T-helper 1 cell (primary cell): ENCODE measurements at places on chromosomes 13 and 19.

DNA sequence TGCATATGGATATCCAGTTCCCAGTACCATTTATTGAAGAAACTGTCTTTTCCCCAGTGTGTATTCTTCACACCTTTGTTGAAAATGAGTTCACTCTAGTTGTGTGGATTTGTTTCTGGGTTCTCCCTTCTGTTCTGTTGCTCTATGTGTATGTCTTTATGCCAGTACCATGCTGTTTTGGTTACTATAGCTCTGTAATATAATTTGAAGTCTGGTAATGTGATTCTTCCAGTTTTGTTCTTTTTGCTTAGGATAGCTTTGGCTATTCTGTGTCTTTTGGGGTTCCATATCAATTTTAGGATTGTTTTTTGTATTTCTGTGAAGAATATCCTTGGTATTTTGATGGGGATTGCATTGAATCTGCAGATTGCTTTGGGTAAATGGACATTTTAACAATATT, 35.2 kb downstream of the ZNF136 start:
- no peak for DNase-seq

GRCh38 chr13:100917011-100917410, 242.4 kb upstream of the TMTC4 start:
- DNase-seq: no peak

- peak; percentile 75 for DNase-seq
These were observed 13.6 kb downstream of the CFD start for GRCh38 chr19:873084-873483.

- peak; percentile 97 for DNase-seq
These were observed 770 bp upstream of the KMT2B start for GRCh38 chr19:35716801-35717664.

GRCh38 chr19:50460161-50460765, 16.0 kb upstream of the EMC10 start:
- no peak for DNase-seq

DNA sequence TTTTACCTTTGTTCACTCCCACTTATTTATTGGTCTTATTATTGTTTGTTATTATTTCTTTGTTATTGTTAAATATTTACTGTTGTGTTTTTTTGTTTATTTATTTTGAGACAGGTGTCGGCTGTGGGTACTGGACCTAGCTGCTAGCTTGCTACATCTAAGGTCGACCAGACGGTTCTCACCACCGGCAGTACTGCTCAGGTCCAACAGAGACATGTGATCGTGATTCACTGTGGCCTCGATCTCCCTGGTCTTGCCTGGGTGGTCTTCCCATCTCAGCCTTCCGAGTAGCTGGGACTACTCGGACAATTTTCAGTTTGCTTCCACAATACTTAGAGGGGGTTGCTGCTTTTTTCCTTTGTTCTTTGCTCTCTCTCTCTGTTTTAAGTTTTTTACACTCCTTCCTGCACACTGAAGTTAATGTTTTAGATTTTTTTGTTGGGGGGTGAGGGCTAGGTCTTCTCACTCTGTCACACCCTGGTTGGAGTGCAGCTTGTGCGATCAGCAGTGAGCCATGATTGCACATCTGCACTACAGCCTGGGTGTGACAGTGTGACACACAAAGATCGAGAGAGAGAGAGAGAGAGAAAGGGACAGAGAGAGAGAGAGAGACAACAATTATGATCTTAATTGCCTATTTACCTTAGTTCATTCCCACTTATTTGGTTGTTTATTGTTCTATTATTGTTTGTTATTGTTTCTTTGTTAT, 1432.4 kb downstream of the UQCRFS1 start:
- DNase-seq: no peak

DNA sequence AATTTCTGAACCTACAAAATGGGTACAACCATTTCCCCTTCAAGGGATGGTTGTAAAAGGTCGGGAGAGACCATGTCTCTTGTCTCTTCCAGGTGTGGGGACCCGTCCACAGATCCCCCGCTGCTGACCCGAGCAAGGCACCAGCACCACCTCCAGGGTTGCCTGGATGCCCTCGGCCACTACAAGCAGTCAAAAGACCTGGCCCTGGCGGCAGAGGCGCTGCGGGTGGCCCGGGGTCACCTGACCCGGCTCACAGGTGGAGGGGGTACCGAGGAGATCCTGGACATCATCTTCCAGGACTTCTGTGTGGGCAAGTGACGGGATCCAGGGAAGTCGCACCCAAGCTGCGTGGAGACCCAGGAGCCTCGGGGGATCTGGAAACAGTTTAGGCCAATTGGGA, 4.0 kb downstream of the GTPBP3 start:
- DNase-seq: no peak

- no peak for DNase-seq
These were observed 56.4 kb upstream of the PTPRS start for GRCh38 chr19:5396963-5397362.

DNA sequence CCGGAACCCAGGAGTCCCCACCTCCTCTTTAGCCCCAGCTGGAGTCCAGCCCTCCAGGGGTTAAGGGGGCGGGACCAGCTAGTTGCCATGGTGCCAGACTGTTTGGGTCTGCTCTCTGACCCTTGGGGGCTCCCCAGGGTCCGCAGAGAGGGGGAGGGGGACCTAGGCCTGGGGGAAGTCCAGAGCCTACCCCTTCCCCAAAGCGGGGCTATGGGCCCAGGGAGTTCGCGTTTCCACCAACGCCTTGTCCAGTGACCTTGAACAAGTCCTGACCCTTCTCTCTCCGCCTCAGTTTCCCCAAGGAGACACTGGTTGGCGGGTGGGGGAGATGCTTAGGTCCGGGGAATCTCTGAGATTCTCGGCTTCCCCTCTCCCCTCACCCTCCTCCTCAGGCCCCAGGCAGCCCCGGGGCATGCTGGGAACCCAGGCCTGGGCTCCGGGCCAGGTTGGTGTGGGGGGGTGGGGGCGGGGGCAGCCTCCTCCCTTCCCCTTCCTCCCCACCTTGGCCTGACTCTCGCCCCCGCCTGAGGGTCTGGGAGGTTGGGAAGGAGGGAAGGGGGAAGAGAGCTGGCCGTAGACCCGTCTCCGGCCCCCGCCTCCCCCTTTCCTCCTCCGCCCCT, 2.6 kb upstream of the SPACA6 start:
- peak; percentile 66 for DNase-seq

GRCh38 chr19:54551950-54552912, 21.4 kb upstream of the LILRA2 start:
- no peak for DNase-seq

- no peak for DNase-seq
These were observed 46.0 kb downstream of the MICU2 start for GRCh38 chr13:21557995-21558394.

- DNase-seq: peak; percentile 55
These were observed 467 bp downstream of the LAMP1 start for GRCh38 chr13:113297370-113298042.

GRCh38 chr19:38042132-38042531, 135.1 kb downstream of the SIPA1L3 start:
- no peak for DNase-seq

GRCh38 chr19:8478598-8478997, 23.8 kb downstream of the PRAM1 start:
- no peak for DNase-seq

- peak; percentile 54 for DNase-seq
These were observed 1.7 kb downstream of the GTF3A start for GRCh38 chr13:27425918-27426630.

DNA sequence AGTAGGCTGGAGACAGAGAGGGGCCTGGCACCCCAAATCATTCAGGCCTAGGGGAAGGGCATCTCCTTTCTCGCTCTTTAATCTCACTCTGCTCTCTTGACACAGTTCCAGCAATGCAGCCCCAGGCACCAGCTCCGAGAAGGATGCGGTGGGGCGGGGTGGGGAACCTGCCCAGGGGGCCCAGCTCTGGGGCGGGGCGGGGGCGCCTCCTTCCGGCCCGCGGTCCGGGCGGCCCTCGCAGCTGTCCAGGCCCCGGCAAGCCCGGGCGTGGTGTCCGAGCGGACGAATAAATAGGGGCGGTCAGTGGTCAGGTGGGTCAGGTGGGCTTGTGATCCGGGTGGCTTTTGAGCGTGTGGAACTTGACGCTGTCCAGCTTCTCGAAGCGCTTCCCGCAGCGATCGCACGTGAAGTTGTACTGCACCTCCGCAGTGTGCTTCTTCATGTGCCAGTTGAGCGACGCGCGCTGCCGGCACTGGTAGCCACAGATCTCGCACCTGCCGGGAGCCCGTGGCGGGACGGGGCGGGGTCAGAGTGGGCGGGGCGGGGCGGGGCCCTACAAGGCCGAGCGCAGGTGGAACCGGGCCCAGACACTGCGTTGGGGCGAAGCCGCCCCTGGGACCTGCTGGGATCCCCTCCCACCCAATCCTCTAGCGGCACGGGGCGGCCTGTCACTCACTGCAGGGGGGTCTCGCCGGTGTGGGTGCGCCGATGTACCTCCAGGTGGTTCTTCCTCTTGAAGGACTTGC, 2.7 kb upstream of the ELAVL3 start:
- DNase-seq: no peak

DNA sequence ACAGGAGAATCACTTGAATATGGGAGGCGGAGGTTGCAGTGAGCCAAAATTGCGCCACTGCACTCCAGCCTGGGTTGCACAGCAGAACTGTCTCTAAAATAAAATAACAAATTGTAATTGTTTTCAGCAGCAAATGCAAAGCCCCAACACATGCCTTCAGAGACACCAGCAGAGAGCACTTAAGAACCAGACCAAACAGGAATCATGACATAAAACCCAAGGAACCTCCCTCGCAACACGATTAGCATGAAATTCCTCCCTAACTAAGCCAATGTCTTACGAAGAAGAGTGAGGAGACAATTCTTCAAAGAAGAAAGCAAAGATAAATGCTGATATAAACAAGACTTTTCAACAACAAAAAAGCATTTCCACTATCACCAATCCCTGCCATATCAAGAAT, 40.1 kb downstream of the PSPC1 start:
- no peak for DNase-seq

GRCh38 chr13:90645582-90645981, 701.9 kb upstream of the MIR17HG start:
- no peak for DNase-seq

- no peak for DNase-seq
These were observed 147.7 kb downstream of the GGACT start for GRCh38 chr13:100440751-100441425.

GRCh38 chr13:26007261-26008125, 44.3 kb downstream of the SHISA2 start:
- DNase-seq: no peak

- DNase-seq: no peak
These were observed 51.9 kb downstream of the GARRE1 start for GRCh38 chr19:34306213-34306661.

GRCh38 chr19:48639483-48640375, 2.5 kb upstream of the DBP start:
- no peak for DNase-seq

DNA sequence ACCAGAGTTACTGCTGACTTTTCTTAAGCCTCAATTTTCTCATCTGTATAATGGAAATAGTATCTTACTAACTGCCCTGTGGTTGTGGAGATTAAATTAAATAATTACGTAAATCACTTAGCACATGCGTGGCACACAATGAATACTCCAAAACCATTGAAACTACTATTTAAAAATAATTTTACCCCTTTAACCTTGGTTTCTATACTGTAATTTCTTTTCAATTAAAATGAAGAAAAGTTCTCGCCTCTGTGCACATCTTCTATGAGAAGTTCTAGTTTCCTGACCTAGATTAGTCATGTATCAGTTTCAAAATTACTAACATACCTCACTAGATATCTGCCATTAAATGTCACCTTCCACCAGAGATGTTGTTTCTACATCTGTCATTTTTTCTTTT, 5.7 kb downstream of the SLITRK1 start:
- no peak for DNase-seq

DNA sequence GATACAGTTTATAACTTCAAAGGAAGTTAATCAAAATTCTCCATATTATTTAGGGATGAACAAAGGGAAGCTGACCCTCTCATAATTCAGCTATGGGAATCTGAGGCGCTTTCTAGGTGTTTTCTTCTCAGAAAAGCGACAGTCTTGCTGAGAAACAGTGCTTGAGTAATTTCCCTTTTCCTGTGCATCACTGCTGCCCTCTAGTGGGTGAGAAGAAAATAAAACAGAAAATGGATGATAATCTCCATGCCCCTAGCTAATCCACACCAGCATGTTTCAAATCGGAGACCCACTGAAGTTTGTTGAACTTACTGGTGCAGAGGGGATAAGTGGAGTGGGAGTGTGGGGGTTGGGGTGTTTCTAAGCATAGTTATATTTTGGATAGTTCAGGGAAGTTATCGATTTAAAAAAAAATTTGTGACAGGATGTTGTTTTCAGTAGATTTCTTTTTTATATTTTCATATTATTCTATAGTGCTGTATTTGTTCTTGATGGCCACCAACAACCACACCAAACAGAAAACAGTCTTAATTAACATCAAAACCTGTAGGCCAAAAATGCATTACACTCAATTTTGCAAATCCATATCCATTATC, 21.4 kb downstream of the LCP1 start:
- no peak for DNase-seq

GRCh38 chr19:19602136-19602712, 16.3 kb downstream of the PBX4 start:
- peak; percentile 57 for DNase-seq

- no peak for DNase-seq
These were observed 543.0 kb downstream of the IRS2 start for GRCh38 chr13:109243311-109243951.

DNA sequence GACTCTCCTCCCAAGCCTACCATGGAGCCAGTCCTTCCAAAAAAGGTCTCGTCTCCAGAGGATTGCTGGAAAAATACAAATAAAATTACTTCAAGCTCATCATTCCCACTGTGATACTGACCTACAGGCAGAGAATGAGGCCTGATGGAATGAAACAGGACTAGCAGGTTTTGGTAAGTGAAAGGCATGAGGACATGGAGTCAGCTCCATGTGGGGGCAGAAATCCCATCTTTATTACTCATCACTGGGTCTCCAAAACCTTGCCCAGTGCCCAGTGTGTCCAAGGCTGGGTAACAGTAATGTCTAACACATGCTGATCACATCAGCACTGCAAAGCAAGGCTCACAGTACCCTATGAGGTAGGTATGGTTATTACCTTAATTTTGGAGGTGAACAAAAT, 235.4 kb downstream of the DNAJC15 start:
- no peak for DNase-seq

DNA sequence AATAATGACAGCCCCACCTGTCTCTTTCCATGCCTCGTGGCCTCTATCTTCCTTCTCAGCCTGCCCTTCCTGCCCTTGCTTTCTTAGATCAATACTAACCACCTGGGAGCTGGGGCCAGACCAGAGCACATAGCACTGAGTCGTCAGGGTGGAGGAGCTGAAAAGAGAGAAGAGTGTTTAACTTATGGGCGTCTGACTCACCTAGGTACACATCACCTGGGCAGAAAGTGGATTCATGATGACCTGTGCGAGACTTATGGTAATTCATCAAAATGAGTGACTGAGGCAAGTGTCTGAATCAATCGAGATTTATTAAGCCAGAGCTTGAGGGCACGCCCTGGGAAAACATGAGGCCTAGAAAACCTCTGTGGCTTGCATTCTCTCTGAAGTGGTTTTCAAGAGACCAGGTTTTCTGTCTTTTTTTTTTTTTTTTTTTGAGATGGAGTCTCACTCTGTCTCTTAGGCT, 19.2 kb downstream of the CEACAM6 start:
- DNase-seq: peak; percentile 23

GRCh38 chr19:16509141-16510061, 13.2 kb downstream of the C19orf44 start:
- DNase-seq: no peak
